Posterior vena cava (tissue), 2 donors: ENCODE measurements at places on chromosomes 12 and 14.

DNA sequence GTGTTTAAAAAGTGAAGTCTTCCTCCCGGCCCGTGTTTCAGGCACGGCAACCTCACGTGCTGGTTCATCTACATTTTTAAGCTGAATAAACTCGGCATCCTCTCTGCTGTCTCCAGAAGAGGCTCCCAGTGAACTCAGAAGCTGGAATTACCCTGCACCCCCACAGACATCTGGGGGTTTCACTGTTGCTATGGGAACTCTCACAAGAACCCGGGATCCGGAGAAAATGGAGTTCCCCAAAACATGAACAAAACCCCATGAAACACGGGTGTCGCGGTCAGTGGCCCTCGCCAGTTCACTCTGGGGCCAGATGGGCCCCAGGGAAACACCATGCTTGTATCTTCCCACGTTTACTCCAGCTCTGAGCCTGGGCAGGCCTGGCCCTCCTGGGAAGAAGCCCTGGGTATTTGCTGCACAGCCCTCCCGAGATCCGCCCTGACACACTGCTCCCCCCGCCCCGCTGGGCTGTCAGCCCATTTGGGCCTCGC lies 143.7 kb downstream of the PIWIL1 start:
- DNase-seq = no peak

- no peak for DNase-seq
These were observed 3.7 kb downstream of the NOVA1 start for GRCh38 chr14:26594148-26594547.

DNA sequence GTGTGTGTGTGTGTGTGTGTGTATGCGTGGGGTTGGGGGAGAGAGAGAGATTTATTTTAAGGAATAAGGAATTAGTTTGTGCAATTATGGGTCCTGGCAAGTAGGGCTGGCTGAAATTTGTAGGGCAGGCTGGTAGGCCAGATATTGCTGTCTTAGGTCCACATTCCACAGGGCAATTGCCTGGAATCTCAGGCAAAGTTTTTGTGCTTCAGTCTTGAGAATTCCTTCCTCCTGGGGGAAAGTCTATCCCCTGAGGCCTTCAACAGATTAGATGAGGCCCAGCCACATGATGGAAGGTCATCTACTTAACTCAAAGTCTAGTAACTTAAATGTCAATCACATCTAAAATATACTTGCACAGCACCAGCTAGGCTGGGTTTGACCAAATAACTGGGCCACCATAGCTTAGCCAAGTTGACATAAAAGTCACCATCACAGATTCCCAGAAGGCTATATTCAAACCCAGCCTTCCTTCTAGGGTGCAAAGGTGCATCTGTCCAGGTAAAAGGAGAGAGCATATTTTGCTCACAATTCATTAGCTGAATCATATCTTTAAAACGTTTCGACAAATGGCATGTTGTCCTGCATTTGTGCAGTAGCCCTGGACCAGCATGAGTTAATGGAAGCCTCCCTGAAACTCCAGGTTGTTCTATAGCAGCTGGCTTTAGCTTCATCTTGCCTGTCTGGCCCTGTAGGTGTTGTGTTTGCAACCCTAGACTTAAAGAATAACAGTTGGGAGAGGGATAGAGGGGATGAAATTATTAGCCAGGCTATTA lies 63.1 kb downstream of the C14orf132 start:
- peak; percentile 19 for DNase-seq

- no peak for DNase-seq
These were observed 38.1 kb downstream of the HNRNPC start for GRCh38 chr14:21231020-21231652.

DNA sequence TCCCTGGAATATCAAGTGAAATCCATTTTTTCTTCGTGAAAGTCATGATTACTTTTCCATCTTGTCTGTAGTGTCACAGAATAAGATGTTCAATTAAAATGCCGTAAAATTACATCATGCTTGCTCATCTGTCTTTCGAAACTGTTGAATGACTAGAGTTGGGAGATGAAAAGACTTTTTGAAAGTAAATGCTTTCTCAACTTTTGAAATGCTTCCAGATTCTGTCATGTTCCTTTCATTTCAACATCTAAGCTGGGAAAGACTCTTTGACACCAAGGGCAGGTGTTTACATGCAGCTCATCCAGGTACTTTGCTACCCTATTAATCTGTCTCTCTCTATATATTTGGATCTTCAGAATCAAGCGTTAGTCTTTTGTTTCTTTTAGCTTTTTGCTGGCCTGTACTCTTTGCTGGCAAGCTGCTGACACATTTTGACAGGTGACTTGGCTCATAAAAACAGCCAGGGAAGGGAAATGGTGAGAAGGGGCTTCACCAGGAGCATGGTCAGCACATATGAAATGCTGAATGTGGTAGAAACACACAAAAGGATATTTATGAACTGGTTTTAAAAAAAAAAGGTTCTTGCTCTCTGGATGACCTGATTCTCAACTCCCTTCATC lies 77.0 kb upstream of the METAP2 start:
- DNase-seq = no peak

DNA sequence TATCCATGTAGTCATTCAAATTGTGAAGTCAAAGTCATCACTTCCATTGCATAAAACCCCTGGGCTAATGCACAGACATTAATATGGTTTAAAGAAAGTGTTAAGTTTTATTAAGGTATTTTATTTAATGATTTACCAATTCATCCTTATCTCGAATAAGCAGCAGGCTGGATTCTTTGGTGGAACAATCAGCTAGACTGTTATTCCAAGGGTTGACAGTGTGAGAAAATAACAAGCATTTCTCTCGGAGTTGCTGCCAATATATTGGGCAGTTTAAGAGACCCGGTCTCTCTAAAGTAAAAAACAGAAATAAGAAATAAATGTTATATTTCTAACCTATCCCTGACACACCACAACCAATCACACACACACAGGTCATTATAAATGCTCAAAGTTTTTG lies 9.4 kb downstream of the KLRB1 start:
- DNase-seq = no peak

GRCh38 chr12:32336261-32336660 lies 63.1 kb upstream of the FGD4 start:
- DNase-seq = no peak

DNA sequence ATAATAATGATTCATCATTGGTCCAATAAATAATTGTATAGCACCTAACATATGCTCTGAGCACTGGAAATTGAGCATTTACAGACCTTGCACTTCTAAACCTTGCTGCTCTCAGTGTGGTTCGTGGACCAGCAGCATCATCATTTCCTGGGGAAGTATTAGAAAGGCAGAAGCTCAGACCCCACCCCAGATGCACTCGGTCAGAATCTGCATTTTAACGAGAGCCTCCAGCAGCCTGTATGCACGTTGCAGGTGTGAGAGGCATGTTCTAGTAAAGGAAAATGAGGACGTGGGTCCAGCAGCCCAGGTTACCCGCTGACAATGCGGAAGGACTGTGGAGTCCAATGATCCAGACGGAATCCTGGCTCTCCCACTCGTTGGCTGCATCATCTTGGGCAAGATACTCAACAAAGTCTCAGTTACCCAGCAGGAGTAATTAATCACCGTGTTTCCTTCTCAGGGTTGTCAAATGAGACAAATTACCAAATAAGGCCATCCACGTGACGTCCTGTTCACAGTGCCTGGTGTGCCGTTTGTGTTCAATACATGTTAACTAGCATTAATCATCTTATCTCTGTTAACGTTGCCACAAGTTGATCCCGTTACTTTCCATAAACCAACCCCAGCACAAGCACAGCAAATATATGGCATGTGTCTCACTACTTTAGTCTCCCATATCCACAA lies 49.2 kb upstream of the CCND2 start:
- no peak for DNase-seq

GRCh38 chr12:51896236-51896635 lies 8.3 kb downstream of the ANKRD33 start:
- DNase-seq = peak; percentile 52

GRCh38 chr12:5332551-5332950 lies 99.4 kb upstream of the NTF3 start:
- DNase-seq = no peak

DNA sequence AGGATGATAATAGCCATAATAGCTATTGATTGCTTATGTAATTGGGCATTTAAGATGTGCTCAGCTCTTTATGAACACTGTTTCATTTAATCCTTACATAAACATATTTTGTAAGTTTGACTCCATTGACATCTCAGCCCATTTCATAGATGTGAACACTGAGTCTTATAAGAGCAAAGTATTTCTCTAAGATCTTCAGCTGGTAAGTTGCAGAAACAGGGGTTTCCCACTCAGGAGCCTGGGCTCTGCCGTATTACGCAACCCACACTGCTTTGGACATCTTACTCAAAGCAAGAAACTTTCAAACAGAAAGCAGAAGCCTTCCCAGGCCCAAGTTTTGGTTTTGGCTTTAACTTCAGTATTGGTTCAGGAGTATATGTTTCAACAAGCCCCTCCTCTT lies 705.1 kb downstream of the MED13L start:
- no peak for DNase-seq

DNA sequence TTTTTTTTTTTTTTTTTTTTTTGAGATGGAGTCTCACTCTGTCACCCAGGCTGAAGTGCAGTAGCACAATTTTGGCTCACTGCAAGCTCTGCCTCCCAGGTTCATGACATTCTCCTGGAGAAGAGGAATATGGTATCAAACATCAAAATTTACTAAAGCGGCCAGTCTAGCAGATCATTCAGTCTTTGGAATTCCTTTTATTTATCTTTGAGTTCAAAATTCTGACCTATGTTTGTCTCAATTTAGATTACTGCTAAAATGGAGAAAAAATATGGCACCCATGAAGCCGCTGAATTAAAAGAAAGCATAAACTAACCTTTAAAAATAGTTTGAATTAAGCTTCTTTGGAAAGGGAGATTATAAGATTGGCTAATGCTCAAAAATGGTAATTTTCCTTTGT lies 64.5 kb upstream of the EGLN3 start:
- DNase-seq = no peak

DNA sequence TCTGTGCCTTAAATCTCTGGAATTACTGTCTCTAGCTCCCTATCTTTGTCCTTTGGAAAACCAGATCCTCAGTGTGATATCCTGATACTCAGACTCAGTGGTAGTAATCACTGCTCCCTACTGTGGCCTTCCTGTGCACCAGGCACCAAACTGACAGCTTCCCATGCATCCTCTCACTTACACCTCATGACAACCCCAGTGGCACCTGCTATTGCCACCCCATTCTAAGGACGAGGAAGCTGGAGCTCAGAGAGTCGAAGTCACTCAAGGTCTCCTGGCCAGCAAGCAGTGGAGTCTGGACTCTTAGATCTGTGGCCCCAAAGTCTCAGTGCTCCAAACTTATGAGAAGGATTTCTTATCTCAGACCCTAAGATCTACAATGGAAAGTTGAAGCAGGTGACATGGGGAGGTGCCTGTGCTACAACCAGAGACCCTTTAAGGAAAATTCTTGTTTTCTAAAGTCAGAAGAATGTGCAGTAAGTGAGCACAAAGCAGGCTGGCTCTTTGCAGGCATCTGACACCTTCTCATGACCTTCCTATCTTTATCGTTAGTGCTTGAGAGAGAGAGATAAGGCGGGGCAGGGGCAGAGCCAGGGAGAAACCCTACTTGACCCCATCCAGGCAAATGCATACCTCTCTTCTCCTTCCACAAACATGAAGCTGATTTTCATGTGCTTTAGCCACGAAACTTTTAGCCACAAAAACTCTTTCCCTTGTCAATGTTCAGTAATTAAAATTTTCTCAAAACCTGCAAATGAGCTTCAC lies 47.1 kb downstream of the CCDC60 start:
- DNase-seq = no peak

DNA sequence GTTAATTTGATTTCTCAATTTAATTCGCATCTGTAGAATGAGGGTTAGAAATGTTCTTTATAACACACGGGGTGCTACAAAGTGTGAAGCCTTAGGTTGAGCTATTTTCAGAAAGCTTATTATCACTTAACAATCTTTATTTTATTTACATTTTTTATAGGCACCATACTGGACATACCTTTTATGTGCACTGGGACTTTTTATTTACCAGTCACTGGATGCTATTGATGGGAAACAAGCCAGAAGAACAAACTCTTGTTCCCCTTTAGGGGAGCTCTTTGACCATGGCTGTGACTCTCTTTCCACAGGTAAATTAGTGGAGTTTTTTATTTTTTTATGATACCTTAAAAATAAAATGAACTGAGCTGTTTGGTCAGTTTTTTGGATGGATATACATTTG lies 16.5 kb downstream of the CHPT1 start:
- no peak for DNase-seq

DNA sequence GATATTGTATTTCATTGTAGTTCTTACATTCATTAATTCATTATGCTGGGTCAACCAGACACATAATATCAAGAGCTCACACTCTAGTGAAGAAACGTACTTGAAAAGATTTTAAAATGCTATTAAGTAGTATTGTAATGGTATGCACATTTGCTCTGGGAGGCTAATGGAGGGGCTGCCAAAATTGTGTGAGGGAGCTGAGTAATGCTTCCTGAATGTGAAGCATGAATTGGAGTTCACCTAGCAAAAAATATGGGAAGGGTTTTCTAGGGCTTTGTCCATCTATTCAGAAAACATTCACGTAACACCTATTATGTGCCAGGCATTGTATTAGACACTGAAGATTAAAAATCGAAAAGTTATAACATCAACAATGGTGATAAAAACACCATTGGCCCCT lies 403.8 kb upstream of the PDE3A start:
- DNase-seq = no peak

- no peak for DNase-seq
These were observed 90.5 kb downstream of the TTC8 start for GRCh38 chr14:88914956-88915355.

- no peak for DNase-seq
These were observed 92.2 kb upstream of the ATF7IP start for GRCh38 chr12:14272956-14273912.

- DNase-seq = no peak
These were observed 176.5 kb downstream of the CEP128 start for GRCh38 chr14:80764921-80765507.

DNA sequence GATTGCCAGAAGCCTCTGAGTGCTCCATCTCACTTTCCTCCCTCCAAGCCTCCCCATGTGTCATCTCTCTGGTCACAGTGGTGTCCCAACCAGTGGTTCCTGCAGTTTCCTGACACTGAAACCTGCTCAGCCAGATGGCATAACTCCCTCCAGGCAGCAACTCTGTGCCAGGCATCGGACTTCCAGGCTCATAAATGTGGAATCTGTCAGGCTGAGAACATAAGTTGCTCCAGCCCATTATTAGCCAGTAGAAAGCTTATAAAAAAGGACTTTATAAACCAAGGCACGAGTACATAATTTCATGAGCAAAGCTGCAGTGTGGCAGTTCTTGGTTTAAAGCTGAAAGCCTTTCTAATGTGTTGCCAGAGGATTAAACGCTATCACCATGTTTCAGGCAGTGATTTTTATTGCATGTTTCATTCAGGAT lies 194.3 kb downstream of the DACT1 start:
- DNase-seq = no peak

DNA sequence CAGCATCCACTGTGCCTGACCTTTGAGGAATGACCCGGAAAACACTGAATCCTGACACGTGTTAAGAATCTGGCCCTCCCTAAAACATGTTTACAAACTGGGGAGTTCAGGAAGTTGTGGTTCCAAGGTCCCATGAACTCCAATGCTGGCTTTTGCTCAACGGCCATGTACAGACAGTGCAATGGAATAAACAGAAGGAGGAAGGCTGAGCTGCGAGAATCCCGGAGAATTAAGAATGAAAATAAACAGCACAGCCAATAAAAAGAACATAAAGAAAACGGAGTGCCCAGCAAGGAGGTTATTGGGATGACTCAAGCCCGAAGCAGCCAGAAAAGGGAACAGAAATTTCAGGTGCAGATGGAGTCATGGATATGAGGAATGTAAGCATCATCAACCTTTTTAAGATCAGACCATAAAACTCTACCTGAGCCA lies 32.3 kb downstream of the BCL11B start:
- DNase-seq = no peak
